Muscle of back (tissue), 13 donors: ENCODE measurements at places on chromosomes 3 and 15.

DNA sequence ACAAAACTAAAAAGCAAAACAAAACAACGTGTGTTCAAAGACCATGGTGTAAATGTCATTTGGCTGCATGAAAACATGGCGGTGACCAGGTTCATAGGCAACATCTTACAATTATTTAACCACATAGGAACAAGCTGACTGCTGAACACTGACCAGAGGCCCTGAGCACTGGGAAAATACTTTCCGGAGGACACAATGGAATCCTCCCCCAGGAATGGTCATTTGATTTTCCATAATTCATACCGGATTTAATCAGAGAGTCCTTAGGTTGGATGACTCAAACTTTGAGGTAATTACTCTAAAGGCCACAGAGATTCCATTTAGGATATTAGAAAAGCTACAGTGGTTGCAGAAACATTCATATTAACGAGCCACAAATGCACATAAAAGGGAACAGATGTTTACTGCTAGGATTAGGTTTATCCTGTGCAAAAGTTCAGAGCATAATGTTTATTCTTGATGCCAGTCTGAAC is 254.7 kb downstream of the NR1D2 start:
- DNase-seq = no peak

- no peak for DNase-seq
Measured at GRCh38 chr3:118963711-118964110, 70.9 kb downstream of the IGSF11 start.

DNA sequence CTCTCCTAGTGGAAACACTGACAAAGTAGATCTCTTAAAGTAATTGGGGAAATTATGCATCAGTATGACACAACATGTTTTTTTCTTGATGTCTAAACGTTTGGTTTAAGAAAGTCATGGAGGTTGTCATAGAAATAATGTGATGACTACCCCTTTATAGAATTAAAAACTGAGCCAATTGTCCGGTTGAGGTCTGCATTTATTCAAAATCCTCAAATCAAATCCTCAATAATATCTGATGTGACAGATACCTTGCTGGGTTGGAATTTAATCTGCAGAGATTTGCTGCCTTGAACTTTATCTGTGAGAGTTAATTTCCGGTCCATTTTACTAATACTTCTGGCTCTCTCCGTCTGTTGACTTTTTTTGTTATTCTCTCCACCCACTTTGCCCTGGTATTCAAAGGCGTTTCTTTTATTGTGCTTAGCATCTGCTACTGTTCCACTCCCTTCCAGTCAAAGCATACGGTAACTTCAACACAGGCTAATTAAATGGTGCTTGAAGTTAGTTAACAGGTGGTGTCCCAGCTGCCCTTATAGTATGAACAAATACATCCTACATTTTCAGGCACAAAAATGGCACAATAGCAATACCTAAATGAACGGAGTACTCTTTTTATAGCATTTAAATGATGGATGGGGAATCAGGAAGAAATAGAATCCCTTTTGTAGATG is 628.3 kb downstream of the ROBO1 start:
- DNase-seq = no peak

DNA sequence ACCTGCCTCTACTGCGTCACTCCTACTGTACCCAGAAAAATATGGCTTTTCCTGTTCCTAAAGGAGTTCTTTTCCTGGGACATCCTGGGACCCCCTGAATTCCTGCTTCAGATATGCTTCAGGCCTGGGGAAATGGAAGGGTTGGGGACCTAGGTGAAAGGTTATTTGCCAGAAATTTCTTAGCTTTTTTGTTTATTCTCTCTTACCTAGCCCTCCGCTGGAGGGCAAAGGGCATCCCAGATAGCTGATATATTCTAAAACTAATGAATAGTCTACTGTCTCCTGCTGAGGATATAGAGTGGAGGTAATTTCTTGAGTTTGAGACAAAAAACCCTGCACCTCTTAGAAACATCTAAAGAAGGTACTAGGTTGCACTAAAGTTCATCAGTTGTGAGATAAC is 3.6 kb upstream of the ZNF148 start:
- DNase-seq = no peak

GRCh38 chr15:39774688-39775267 is 7.9 kb downstream of the FSIP1 start:
- DNase-seq = no peak

DNA sequence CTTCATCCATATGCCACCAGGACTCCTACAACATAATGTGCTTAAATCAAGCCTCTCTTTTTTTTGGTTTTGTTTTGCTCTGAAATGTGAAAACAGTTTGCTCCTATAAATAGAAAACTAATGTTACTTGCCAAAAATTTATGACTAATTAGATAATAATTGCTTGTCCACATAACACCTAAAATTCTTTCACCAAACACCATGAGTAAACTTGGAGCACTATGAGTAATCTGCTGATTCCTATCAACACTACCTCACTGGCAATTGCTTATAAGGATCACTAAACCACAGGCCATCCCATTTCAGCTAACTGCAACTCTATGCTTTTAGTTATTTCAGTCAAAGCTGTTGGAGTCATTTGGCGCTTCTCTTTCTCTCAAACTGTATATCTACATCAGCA is 252.7 kb downstream of the EPHA3 start:
- peak; percentile 68 for DNase-seq

- no peak for DNase-seq
Measured at GRCh38 chr15:73799466-73799865, 46.3 kb upstream of the INSYN1 start.

DNA sequence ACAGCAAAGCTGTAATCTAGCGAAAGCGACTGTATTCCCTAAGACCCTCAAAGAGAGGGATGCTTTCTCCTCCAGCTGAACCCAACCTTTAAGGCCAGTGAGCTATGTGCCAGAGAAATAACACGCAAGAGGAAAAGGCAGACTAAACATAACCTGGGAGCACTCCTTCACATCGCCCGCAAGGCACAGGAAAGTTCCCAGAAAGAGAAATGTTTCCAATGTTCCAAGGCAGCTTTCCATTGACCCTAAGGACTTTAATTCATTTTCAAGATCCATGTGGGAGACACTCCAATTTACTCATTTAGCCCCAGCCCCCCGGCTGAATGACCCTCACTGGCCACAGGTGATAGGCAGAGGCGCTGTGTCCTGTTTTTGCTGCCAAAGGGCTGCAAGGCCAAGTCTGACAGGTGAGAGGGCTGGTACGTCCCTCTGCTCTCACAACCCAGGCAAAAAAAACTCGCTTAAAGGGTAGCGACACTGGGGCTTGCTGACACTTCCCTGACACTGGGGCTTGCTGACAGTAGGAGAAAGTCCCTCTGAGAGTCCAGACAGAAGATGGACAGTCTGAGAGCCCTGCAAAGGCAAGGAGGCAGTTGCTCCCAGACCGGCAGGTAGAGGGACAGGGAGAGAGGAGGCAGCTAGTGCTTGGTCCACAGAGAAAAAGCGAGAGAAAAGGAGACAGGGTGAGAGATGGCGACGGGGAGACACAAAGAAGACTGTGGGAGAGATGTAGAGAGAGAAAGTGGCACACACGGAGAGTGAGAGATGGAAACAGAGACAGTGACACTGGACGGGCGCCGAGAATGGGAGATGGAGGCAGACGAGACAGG is 702 bp downstream of the ARHGEF3 start:
- no peak for DNase-seq

GRCh38 chr3:42819351-42819965 is 10.2 kb downstream of the ACKR2 start:
- no peak for DNase-seq

DNA sequence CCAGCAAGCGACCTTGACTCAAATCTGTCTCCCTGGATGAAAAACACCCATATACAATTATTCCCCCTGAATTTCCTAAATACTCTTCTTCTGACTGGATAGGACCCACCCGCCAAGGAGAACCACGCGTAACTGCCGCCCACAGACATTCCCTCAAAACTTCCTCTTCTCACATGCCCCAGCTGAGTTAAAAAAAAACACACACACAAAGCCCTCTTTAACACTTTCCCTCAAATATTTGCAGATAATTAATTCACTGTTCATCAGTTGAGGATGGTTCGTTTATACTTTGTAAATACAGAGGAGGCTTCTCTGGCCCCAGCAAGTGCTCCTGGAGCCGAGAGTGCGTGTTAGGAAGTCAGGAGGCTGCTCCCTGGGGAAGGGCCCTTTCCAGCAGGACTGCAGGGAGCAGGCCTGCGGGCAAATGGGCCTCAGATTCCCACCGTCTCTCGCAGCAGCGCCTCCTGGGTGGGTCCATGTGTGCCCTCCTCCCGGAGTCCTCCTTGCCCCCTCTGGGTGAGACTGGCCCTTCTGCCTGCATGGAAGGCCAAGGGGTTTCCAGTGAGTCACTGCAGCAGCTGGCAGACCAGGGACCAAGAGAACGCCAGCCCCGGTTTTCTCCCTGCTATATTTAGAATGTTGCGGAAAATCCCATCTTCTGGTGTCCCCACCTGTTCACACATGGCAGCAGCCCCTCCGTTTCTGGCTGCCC is 46.8 kb downstream of the MGLL start:
- peak; percentile 63 for DNase-seq

- no peak for DNase-seq
Measured at GRCh38 chr15:84929795-84930603, 45.5 kb downstream of the SLC28A1 start.

DNA sequence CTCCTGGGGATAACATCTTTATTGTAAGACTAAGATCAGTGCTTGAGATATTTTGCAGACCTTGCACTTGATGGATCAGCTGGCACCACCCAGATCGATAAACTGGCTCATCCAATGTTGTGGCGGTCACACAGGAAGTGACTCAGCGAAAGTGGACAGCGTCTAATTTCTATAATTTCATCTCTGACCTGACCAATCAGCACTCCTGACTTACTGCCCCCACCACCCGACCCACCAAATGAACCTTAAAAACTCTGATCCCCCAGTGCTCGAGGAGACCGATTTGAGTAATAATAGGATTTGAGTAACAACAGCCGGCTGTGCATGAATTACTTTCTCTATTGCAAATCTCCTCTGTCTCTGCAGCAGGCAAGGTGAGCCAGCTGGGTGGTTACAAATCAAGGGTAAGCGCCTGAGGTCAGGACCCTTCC is 62.7 kb upstream of the RNU6-1 start:
- DNase-seq = no peak

GRCh38 chr3:119632216-119632615 is 28.2 kb downstream of the POPDC2 start:
- DNase-seq = no peak

DNA sequence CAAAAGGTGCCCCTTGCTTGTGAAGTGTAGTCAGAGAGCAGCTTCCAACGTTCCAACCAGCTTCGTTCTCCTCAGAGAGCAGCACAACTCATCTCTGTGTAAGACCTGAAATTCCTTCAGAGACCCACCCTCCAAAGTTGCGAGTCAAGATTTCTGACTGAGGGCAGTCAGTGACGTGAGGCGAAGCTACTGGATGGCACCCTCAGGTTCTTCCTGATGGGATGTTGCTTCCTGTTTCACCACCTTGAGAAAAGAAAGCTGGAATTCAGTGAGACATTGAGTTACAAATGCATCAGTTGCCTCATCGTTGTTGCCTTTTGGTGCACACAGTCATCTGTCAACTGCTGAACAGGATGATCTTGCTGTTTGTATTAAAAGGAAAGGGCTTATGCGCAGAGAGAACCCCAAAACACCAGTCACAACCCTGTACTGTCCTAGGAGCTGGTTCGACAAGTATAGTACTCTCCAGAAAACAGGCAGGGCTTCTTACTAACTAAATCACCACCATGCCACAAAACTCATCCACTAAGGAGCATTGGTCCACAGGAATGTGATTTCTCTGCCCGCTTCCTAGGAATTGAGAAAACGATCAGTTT is at the start of gene CERS3:
TSS of gene CERS3 (minus strand) at position 118 of the 596 bp plus-strand sequence. CDS start 27,101 bp downstream, outside the sequence.
- DNase-seq = no peak

DNA sequence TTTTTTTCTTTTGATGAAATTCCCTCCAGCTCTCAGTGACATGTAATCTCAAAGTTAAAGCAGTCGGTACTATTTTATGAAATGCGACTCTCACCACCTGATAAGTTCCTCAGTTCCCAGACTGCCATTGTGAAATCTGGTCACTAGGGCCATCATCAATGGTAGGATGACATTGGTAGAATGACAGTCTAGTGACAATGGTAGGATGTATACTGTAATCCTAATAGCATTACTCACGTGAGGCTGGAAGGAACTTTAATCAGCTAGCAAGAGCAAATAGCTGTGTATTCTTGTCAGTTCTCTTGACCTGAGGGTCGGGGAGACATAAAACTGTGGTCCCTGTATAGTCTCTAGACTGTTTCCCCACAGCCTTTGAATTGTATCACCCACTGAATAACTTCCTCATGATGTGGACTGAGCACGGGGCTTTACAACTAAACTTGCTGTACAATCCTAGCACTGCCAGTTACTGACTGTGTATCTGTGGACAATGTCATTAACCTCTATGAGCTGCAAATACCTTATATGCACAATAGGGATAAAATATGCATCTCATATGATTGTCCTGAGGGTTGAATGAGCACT is 23.2 kb downstream of the TRAT1 start:
- DNase-seq = no peak

DNA sequence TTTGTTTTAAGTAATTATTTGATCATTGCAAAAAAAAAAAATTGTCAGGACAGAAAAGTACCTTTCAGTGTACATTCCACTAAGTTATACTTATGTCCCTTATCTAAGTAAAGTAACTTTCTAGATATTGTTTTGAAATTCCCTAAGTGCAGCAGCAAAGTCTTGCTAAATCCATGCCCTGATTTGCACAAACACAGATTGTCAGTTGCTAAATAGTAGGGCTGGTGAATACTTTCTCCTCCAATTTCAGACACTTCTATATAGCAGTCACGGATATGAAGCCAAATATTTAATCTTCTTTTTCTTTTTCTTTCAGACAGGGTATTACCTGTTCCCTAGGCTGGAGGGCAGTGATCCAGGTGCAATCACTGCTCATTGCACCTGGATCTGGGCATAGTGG is 12.9 kb downstream of the LRRC2 start:
- DNase-seq = no peak

GRCh38 chr3:114104414-114104813 is 47.9 kb downstream of the QTRT2 start:
- no peak for DNase-seq

- peak; percentile 37 for DNase-seq
Measured at GRCh38 chr15:58307313-58307961, 124.4 kb upstream of the LIPC start.

- peak; percentile 78 for DNase-seq
Measured at GRCh38 chr3:155960060-155960459, 89.6 kb downstream of the GMPS start.

- peak; percentile 42 for DNase-seq
Measured at GRCh38 chr15:32994810-32995424, 199.6 kb downstream of the FMN1 start.

- no peak for DNase-seq
Measured at GRCh38 chr15:66927201-66928077, 138.0 kb upstream of the SMAD3 start.

DNA sequence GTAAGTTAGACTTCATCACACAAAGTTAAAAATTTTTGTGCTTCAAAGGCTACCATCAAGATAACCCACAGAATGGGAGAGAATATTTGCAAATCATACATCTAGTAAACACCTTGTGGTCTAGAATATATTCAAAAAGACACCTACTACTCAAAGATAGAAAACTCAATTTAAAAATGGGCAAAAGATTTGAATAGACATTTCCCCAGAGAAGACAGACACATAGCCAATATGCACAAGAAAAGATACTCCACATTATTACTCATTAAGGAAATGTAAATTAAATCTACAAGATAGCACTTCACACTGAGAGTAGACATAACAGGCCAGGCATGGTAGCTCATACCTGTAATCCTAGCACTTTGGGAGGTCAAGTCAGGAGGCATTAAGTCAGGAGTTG is 87.8 kb upstream of the MANF start:
- no peak for DNase-seq

GRCh38 chr15:74453925-74454763 is 6.8 kb downstream of the UBL7 start:
- no peak for DNase-seq

- DNase-seq = peak; percentile 44
Measured at GRCh38 chr3:149377408-149378364, at the start of gene TM4SF1. Gene TM4SF1 (minus strand): TSS chr3:149377649. CDS start chr3:149377547, 102 bp downstream.

GRCh38 chr15:84001037-84001436 is 234.5 kb upstream of the GOLGA6L4 start:
- DNase-seq = no peak
